Right atrium auricular region (tissue), 2 donors: ENCODE measurements at places on chromosomes 1 and 21. TPM values are rescaled to one million over a fixed set of nuclear protein-coding genes. Genes with fewer than 3 reads are reported as not detected.
A peak's percentile ranks its signal among the peaks of the same experiment; 100 is the strongest.

GRCh38 chr1:234509457-234510328, 30.7 kb upstream of the TARBP1 start:
- no peaks in the 10 kb centered on the region for H3K36me3 ChIP-seq
- H3K27me3 ChIP-seq, result no peaks in the 10 kb centered on the region
- H3K4me3 ChIP-seq, result no peak overlapping the region
- H3K27ac ChIP-seq, result no peak overlapping the region
- DNase-seq, result no peak
- H3K4me1 ChIP-seq, result no peaks in the 10 kb centered on the region

- H3K27me3 ChIP-seq, result no peaks in the 10 kb centered on the region
- DNase-seq, result peak; percentile 21
- H3K4me3 ChIP-seq, result no peak overlapping the region
These were observed 15.6 kb downstream of the S100A7A start for GRCh38 chr1:153431928-153432327.

GRCh38 chr1:215082532-215083382, at the start of gene KCNK2:
TSS of gene KCNK2 (plus strand) at chr1:215082737. CDS start at chr1:215083386, 649 bp downstream.
- H3K36me3 ChIP-seq, result no peaks in the 10 kb centered on the region
- H3K4me1 ChIP-seq, result no peaks in the 10 kb centered on the region
- H3K4me3 ChIP-seq, result peak within 1 kb of the TSS; percentile 35
- no peak for DNase-seq
- no peak within 1 kb of the TSS for H3K27ac ChIP-seq

- H3K27ac ChIP-seq, result peak overlapping the region; percentile 35
- no peaks in the 10 kb centered on the region for H3K27me3 ChIP-seq
- peak; percentile 72 for DNase-seq
- no peaks in the 10 kb centered on the region for H3K36me3 ChIP-seq
These were observed 29.7 kb downstream of the SERTAD4 start for GRCh38 chr1:210262167-210262896.

RHD gene
- not detected for total RNA-seq
